ENCODE measurements at places on chromosomes 3 and 15.

- no peak for DNase-seq
Observed at GRCh38 chr3:150232992-150233451, 175.1 kb upstream of the TSC22D2 start.

GRCh38 chr15:101523560-101523940, 34.0 kb upstream of the PCSK6 start:
- no peak for DNase-seq

GRCh38 chr3:101020351-101021015, 27.3 kb upstream of the ABI3BP start:
- DNase-seq = no peak

GRCh38 chr3:41920406-41920965, 41.4 kb downstream of the ULK4 start:
- DNase-seq = no peak

DNA sequence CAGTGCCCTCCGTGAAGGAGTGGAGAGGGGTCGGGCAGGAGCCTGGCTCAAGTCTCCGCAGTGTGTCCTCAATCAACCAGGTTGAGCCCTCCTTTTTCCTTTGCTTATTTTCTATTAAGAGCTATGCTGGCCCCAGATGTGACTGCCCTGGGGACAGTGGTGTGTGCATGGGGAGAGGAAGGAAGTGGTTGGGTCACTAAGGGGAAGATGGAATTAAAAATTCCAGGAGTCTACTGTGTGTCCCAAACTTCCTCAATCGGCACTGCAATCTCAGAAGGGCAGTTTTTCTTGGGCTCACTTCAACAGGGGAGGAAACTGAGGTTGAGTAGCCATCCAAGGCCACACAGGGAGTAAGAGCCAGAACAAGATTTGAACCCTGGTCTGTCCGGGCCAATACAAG, 13.7 kb upstream of the GRIP2 start:
- DNase-seq = no peak

- no peak for DNase-seq
Observed at GRCh38 chr15:64559243-64559642, 98.9 kb downstream of the ZNF609 start.

GRCh38 chr3:117480972-117481371, 771.4 kb downstream of the TUSC7 start:
- no peak for DNase-seq

GRCh38 chr15:37594417-37594816, 340.0 kb upstream of the TMCO5A start:
- DNase-seq = no peak

DNA sequence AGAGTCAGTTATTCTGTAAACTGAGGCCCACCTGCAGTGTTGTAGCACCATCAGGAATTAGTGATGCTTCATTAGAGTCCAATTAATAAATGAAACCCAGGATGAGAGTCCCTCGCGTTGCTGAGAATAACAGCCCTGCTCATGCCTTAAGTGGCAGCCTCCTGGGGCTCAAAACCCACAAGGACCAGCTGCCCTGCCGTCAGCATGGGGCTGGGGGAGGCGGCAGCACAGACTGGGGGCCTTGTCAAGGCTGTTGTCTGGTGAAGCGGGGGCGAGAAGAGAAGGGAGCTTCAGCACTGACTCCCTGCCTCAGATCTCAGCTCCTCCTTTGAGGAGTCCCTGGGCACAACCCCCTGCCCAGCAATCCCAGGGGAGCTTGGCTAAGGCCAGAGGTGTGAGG, 21.0 kb downstream of the CCDC33 start:
- no peak for DNase-seq

GRCh38 chr15:43799945-43800285, at the start of gene SERINC4:
SERINC4 (minus strand) TSS chr15:43800220; CDS start chr15:43799986, 234 bp downstream.
- no peak for DNase-seq

DNA sequence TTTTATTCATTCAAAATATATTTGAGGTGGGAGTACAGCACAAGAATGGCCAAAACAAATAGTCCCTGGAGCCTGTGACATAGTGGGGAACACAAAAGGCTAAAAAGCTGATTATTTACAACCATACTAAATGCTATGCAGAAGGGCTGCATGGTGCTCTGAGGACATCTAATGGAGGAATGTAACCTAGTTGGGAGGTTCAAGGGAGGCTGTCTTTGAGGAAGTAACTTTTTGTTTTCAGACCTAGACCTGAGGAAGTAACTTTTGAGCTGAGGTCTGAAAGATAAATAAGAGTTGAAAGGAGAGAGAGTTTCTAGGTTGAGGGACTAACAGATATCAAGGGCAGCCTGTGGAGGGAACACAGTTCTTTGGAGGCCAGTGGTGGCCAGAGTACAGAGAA, 34.8 kb upstream of the RASA2 start:
- no peak for DNase-seq

- DNase-seq = no peak
Observed at GRCh38 chr3:59518283-59519055, 468.6 kb upstream of the CFAP20DC start.

DNA sequence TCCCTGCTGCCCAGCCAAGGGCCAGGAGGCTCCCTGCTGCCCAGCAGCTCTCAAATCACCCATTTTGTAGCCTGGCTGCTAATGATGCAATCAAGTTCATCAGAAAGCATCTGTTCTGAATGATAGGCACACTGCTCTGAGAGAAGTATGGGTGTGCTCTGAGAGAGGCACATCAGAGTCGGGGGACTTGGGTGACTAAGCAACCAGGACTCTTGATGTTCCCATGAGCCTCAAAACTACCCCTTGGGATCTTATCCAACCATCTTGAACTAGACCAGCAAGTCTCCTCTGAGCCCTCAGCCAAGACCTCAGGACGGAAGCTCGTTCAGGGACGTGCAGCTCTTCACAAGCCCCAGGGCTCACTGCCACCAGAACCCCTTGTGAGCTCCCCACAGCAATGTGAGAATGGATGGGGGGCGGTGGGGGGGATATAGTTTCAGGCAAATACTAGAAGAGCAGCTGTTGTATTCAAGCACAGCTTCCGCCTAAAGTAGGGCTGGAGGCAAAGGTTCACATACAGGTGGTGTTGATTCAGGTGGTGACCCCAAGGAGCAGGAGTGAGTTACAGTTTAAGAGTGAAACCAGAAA, 52.2 kb upstream of the HES1 start:
- no peak for DNase-seq

GRCh38 chr3:98171071-98171470, 4.6 kb downstream of the OR5H15 start:
- no peak for DNase-seq

- no peak for DNase-seq
Observed at GRCh38 chr3:100090669-100091005, 23.7 kb downstream of the FILIP1L start.

DNA sequence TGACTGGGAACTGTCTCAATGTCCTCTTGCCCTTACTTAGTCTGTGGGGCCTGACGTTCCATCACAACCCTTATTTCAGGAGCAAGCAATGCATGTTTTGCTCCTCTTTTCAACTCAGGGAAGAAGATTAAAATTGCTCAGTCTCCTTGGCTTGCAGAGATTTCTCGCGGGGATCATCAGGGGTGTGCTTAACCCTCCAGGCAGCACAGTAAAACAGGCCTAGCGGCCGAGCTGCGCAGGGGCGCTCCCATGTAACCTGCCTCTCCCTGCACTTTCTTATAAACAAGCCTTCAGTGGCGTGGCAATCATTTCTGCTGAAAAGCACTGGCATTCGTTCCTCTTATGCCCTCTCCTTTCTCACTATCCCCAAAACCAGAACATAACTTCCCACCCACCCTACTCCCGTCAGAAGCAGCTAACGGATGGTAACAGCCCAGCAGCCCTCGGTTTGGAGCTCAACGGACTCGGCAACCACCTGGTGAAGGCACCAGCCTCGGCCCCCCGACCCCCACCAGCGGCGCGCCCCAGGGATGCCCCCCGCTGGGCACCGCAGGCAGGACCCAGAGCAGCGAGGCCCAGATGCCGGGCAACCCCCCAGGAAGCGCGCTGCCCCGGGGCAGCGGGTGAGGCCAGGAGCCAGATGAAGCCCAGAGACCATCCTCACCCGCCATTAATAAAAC, 1.1 kb downstream of the MCF2L2 start:
- peak; percentile 33 for DNase-seq

DNA sequence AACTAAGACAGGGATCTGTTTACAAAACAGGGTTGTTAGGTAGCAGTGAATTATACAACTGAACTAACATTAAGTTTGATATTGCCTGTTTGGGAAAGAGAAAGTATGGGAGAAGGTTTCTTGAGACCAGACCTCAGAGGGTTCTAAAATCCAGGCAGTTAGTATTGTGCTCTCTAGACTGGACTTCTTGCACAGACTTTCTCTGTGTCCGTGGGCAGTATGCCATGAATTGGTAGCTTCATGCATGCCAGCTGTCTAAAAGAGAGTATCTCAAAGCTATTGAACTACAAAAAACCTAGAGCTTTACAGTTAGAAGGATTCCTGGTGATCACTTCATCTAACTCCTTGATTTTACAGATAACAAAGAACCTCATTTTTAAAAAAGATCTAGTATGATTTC, 12.5 kb downstream of the SAMD7 start:
- DNase-seq = no peak

DNA sequence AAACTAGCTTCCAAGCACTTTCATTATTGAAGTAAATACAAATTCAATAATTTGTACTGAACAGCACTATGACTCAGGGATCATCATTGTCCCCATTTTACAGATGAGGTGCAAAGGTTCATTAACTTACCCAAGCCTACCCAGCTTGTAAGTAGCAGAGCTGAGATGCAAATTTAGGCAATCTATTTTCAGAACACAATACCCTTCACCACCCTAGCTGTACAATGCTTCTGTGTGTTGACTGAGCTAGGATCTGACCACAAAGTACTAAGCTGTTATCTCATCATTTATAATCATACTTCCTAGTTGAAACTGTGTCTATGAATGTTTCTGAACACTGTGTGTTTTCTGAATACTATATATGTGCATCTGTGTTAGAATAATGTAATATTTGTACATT, 3.2 kb upstream of the ILDR1 start:
- DNase-seq = no peak

- DNase-seq = no peak
Observed at GRCh38 chr3:11452885-11453847, 181.0 kb downstream of the ATG7 start.

DNA sequence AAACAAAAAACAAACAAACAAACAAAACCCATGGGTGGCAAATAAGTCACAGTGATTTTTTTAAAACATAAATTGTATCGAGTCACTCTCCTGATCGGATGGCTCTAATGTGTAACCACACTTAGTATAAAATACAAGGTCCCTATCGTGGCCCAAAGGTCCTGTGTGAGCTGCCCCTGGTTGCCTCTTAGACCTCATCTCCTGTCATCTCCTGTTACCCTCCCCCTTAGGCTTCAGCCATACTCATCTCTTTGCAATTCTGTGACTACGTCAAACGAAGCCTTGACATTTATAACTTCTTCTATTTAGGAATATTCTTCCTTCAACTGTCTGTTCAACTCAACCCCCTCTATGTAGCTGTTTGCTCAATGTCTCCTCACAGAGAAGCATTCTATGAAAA, 43.9 kb upstream of the TTBK2 start:
- DNase-seq = no peak

DNA sequence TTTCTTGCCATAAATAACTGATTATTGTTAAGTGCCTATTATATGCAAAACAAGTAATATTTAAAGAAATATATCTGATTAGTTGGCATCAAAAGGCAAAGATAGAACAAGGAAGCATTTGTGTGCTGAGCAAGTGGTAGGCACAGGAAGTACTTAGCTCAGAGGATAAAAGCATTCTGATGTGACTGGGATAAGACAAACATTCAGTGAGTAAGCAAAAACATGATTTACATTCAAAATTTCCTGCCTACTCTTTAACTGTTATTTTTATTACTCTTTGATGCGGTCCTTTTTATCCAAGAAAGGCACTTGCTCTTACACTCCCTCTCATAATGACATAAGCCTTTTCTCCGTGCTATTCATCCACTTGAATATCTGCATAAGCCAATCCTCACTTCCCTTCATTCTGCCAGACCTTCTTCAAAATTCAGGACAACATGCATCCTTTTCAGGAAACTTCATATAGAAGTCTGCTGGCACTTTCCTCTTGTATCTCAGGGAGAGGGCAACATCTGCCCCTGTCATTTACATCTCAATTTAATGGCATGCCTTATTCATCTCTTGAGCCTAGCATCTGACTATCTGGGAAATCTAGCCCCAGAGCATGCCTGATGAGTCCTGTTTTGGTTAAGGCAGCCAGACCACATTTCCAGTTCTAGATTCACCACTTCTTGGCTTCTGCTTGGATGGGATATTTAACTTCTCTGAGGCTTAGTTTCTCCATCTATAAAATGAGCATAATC, 478.2 kb upstream of the ROBO2 start:
- DNase-seq = no peak

GRCh38 chr3:68988740-68989139, 24.7 kb downstream of the EOGT start:
- no peak for DNase-seq

DNA sequence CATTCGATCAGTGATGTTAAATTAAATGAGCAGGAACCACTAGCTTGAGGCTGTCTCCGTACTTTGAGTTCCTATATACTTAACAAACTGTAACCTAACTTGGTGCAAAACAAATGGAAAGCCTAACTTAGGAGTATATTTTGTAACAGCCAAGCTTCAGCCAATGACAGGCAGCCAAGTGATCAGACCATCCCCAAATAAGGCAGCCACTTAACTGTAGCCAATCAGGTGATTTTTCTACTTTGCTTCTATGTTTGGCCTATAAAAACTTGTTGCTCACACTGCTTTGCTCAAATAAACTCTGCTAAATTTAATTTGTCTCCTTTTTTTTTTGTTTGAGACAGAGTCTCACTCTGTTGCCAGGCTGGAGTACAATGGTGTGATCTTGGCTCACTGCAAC, 19.3 kb upstream of the ZNF770 start:
- no peak for DNase-seq

DNA sequence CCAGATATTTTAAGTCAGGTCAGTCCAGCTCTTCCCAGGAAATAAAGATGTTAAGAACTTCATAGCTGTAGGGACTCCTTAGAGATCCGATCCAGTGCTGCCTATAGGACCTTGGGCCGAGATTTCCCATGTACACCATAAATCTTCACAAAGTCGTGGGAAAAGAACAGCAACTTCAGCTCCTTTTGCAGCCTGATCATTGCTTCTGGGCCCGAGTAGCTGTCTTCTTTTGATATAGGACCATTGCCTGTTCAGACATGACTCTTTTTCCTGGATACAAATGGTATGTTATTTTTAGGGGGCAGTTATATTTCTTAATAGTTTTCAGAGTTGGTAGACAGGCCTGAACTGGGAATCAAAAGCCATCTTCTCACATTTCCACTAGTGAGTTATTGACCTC, 20.5 kb downstream of the IL1RAP start:
- DNase-seq = no peak

DNA sequence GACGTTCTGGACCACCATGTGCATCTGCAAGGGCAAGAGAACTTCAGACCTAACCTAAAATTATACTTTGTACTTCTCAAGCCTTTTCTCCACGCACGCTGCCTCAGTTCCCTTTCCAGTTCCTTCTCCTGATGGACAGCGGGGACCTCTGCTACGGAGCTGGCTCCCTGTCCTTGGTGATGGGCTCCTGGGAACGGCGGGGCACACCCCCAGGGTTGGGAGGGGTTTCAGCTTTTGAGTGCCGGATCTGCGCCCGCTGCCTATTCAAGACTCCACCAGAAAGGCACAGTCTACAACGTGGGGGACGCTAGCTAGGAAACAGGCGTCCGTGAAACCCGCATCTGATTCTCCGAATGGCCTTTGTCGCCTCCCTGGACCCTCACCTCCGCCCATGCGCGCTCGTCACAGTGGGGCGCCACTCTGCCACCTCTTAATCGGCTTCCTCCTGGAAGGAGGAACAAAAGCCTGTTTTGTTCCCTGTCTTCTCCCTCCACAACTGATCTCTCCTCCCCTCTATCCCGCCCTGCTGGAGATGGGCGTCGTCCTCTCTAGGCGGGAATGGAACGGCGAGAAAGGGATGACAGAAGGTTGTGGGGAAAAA, 2.2 kb downstream of the GPR149 start:
- no peak for DNase-seq

All from SK-N-DZ (cell line).